Naive thymus-derived CD8-positive, alpha-beta T cell (primary cell): ENCODE measurements at places on chromosomes 2 and 18.

DNA sequence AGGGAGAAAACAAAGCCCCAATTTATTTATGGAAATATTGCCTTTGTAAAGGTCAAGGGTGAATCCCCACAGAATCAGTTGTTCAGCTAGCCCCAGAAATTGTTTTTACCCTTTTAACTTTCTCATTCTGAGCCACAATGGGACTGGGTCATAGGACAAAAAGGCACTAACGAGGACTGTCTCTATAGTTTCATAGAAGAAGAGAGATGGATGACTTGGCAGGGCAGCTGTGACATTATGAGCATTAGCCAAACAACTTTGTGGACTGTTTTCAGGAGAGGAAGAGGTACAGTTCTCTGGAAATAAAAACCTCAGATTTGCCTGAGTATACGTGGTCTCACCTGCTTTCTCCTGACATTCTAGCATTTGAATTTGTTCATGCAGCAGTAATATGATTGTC, 1155.8 kb upstream of the CHAC2 start:
- no peak for DNase-seq

DNA sequence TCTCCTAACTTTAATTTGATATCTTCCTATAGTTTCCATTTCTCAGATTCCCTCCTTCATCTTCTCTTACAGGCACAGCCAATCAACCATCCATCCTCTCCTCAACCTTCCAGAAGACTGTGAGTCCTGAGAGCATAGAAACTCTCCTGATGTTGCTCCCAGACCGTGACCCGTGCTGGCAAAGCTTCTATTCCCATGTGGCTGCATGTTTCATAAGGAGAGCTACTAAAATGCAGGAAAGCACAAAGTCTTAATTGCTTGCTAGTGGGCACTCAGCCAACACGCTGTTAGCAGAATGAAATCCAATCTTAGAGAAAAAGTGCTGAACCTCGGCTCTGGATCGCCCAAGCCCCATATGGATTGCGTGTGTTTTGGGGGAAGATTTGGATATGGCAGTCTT, 1244.7 kb upstream of the ZEB2 start:
- DNase-seq = no peak

DNA sequence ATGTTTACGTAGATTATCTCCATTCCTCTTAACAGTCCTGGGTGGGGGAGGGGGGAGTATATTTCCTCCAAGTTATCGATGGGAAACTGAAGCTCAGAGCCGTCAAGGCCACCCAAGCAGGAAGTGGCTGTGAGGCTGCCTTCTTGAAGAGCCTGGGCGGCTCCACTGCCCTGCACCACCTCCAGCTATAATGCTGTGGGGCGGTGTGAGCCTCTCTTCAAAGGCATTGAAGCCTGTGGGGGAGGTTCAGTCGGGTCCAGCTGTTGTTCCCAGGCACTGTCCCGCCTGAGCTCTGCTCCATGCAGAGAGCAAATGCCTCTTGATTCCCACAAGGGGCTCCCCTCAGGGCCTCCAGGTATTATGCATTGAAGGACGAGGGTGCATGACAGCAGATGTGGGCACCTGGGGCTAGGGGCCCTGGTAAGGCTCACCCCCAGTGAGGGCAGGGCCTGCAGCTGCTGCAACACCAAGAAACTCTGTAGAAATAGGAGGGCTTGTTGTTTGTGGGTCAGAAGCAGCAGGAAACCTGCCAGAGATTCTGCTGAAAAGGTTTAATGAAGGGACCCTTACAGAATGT, 29.5 kb upstream of the LAPTM4A start:
- no peak for DNase-seq

DNA sequence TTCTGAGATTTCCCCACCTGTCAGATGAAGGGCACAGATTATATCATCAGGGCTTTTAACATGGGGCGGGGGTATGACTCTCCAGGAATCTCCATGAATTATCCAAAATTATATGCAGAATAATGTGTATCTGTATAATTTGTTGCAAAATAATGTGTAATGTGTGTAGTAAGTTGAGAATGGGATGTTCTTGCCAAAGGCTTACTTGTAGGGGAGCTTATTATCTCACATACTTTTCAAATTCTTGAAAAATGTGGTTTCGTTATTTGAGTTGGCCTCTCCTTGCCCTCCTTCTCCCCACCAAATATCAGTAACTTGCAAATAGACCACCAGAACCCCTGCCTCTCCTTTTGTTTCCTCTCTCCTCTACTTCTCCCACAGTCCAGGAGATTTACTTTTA, 35.6 kb downstream of the UBR3 start:
- no peak for DNase-seq

- DNase-seq = no peak
These were observed 10.6 kb downstream of the SEC11C start for GRCh38 chr18:59150236-59150635.

- DNase-seq = no peak
These were observed 109.1 kb downstream of the FIGN start for GRCh38 chr2:163626639-163627109.

GRCh38 chr2:102027036-102027980, 35.5 kb downstream of the IL1R2 start:
- DNase-seq = no peak

- DNase-seq = no peak
These were observed 105.1 kb downstream of the TTC27 start for GRCh38 chr2:32732912-32733472.

DNA sequence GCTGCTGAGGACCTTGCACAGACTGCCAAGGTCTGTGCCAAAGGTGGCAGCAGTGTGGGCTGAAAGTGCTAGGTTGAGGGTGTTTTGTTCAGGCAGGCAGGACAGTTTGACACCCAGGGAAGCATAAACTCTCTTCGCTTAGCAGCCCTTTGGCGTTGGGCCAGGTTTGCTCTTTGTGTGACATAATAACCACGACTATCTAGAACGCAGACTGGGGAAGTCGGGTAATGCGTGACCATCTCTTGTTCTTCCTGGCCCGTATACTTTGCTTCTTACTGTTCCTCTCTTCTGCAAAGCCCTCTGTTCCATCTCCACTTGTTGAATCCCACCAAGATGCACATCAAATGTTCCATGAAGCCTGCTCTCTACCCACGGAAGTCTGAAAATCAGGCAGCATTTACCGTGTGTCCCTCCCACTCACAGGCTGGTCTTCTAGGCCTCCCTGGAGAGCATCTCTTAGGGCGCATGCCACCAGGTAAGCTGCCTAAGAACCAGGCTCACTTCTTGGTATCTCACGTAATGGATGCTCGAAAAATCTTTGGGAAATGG, 96.7 kb upstream of the LMAN1 start:
- DNase-seq = no peak

DNA sequence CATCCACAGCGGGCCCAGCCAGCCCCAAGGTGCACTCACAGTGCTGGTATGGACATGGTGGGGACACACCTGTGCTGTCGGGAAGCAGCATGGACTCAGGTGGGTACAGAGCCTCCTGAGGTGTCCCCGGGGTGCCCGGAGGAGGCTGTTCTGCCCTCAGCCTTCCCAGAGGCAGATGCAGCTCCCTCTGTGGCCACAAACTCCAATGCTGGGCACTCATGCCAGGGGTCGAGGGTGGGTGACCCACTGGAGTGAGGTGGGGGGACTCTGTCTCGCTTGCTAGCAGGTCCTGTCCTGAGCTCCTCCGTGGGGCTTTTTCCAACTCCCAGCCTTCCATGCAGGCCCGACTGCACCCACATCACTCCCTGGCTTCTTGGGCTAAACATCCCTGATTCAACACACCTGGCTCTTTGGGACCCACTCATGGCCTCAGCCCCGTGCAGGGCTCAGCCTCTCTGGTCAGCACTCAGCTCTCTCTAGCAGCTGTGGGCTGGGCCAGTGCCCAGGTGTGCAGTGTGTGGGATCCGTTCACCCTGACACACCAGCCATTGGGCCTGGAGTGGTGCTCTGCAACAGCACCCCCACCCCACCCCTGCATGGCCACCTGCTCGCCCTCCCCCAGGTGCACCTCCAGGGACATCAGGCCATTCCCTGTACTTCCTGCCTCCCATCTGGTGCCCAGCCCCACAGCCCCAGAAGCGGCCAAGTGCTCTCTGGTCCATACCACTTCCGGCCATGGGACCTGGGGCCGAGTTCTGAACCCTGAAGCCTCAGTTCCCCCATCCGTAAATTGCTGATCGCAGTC, 16.0 kb downstream of the RAMP1 start:
- DNase-seq = no peak

- DNase-seq = no peak
These were observed 501.6 kb upstream of the MYT1L start for GRCh38 chr2:2832657-2833056.

DNA sequence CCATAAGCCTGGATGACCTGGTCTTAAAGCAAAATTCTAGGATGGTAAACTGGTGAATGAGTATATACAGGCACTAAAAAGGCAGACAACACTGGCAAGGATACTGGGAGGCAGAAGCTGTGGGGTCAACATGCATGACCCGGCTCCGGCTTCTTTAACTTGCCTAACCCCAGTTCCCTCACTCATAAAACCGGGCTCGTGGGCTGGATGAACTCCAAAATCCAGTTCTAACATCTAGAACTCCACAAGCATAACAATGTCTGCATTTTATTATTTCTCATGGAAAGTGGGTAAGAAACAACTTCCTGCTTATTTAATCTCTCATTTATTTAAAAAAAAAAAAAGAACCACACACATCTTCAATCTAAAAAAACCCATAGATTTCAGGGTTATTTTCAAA, 57.3 kb downstream of the FARSB start:
- DNase-seq = no peak
